ENCODE measurements at places on chromosomes 7 and 10.
A peak's percentile ranks its signal among the peaks of the same experiment; 100 is the strongest.

- no peak for DNase-seq
These were observed 79.3 kb upstream of the IL6 start for GRCh38 chr7:22647451-22648257.

- peak; percentile 52 for DNase-seq
These were observed 432.9 kb downstream of the DNAJB6 start for GRCh38 chr7:157769526-157770215.

- DNase-seq = no peak
These were observed 111.7 kb downstream of the PARP12 start for GRCh38 chr7:139950881-139951525.

- DNase-seq = no peak
These were observed 260.5 kb upstream of the PITRM1 start for GRCh38 chr10:3433131-3433530.
